ENCODE measurements at places on chromosomes 4 and X.

GRCh38 chrX:38898261-38898660 is 97.0 kb downstream of the MID1IP1 start:
- DNase-seq, result no peak

GRCh38 chrX:120477453-120477852 is 8.4 kb upstream of the LAMP2 start:
- DNase-seq, result no peak

- DNase-seq, result no peak
Measured at GRCh38 chrX:45505214-45505613, 304.5 kb upstream of the DIPK2B start.

DNA sequence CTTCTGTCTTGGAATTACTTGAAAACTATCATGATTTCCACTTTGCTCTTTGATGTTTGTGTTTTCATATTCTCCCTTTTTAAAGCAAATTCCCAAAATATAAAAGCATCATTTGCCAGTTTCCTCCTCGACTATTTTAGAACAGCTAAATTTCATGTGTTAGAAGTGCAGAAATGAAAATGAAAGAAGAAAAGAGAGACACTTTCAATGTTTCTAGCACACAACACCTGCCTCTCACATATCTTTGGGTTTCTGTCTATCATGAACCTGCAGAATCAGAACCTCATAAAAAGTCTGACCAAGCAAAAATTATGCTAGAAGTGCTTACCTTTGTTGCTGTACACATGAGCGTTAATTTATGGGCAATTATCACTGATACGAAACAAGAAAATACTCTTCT is 1.9 kb upstream of the NEUROG2 start:
- no peak for DNase-seq
